ENCODE measurements at places on chromosomes 2 and 18.

DNA sequence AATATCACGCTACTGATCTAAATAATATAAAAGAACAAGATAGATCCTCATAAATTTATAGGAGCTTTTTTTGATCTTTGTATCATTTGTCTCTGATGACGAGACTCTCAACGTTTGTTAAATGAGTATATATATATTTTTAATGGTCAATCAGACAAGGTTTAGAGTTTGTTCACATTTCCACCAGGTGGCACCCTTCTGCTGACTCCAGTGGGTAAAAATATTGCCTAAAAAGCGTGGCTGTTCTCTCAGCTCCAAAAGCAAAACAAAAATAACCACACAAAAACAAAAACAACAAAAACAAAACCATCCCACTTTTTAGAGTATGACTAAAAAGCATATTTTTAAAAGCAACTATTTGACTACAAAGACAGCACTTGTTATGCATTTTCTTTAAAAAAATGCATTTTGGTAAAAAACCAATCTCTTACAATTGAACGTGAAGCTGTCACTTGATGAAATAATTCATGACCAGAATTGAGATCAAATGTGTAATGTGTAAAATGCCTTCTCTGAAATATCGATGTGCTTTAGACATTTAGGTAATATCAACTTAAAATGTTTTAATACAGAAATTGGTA, 723.2 kb downstream of the DPP10 start:
- no peak for DNase-seq

- DNase-seq, result no peak
Measured at GRCh38 chr2:68764041-68764805, 29.6 kb downstream of the ARHGAP25 start.

DNA sequence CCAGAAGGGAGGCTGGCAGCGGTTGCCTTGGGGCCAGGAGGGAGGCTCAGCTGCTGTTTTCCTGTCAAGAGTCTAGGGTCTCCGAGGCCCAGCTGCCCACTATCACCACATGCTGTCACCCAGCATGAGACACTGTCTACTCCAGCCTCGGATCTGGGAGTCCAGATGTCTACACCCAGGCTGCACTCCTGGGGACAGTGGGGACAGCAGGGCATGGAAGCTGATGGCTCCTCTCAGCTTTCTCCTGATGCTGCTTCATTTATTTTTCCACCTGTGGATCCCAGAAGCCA, 134.0 kb downstream of the PTGR3 start:
- DNase-seq, result no peak

GRCh38 chr18:74796211-74796610, 198.5 kb downstream of the ZNF407 start:
- no peak for DNase-seq

- no peak for DNase-seq
Measured at GRCh38 chr2:234313558-234313957, 183.3 kb downstream of the ARL4C start.
